ENCODE measurements at places on chromosomes 12 and 14.

DNA sequence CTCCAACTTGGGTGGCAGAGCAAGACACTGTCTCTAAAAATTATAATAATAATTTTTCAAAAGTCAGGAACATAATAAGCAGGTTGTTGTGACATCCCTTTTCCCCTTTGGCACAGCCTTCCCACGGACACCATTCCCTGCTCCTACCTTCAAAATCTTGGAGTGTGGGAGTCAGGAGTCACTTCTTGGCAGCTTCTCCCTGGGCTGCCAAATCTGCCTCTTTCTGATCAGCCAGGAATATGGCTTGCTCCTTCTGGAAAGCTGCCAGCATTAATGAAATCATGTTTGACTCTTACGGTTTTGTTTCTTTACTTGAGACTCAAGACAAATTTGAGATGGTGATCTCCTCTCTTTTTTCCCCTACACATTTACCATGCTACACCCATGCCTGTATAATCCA, 391.4 kb upstream of the SYT1 start:
- DNase-seq, result no peak

DNA sequence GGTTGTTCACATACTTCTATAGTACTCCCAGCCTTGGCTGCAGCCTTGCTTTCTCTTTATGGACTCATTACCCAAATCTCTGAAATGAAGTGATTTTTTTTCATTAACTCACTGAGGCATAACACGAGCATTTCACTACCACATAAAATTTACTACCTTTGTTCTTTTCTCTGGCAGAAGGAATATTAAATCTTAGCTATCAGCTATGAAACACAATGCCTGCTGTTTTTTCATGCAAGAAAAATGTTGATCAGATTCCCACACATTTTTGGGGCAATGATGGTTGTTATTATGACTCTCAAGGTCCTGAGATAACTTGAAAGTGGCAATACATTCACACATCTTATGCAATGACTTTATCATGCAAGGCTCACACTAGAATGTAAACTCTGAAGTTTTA, 225.3 kb upstream of the ATP2B1 start:
- no peak for DNase-seq

GRCh38 chr14:50882932-50883826, 11.3 kb downstream of the ABHD12B start:
- no peak for DNase-seq

DNA sequence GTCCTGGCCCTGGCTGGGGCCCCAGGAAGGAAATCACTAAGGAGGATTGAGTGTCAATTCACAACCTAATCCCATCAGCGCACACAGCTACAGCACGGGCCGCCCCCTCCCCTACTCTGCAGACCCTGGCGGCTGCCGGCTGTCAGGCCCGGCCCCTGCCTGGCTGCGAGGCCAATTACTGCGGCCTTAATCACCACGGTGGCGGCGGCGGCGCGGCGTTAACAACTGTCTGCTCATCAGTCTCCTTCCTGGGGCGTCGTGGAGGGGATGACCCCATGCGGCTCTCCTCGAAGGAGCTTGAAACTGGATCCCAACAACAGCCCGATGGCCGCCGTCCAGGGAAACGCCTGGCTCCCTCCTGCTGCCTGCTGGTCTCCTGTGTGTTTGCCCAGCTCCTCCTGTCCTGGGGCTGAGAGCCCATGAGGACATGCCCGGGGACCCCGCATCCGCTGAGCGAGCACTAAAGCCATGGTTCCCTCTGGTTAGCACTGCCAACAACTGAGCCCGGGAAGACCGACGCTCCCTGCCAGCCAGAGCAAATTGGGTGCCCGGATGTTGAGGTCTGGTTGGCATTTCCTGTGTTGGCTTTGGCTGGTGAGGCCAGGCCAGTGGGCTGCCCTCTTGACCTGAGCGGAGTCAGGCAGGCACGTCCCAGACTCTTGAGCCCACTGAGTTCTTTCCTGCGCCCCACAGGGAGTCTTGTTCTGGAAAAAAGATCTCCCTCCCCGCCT, 21.8 kb upstream of the EIF2B2 start:
- DNase-seq, result no peak

- no peak for DNase-seq
These were observed 26.4 kb downstream of the DEGS2 start for GRCh38 chr14:100132903-100133510.

DNA sequence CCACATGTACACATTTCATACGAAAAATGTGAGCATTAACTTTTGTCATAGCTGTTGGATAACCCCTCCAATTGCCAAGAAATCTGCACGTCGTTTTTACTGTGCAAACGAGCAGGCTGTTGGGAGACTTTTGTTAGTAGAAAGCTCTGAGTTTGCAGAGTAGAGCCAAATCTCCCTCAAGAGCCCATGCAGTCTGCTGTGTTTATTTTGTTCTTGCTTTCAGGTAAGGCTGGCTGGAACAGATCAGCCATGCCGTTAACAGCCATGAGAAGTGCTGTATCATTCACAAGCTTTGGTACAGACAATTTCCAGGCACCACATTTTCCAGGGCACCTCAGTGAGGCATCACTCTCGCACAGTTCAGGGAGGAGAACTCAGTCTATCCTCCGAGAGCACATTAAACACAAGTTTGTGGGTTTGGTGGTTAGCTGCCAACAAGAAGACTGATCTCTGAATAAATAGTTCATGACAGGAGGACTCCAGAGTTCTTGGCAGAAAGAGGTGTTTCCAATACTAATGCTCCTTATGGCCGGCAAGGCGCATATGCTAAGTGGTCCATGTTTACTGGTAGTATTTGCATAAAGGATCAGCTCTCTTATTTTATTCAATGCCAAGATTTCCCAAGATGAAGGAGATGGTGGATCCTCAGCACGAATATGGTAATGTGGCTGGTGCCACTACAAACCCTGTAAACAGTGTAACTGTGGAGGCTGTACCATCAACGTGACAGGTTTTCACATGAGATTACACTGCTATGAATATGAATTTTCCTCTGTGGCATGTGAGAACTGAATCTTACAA, 30.3 kb upstream of the PELI2 start:
- no peak for DNase-seq

- DNase-seq, result no peak
These were observed 417 bp downstream of the GLS2 start for GRCh38 chr12:56487448-56488040.

DNA sequence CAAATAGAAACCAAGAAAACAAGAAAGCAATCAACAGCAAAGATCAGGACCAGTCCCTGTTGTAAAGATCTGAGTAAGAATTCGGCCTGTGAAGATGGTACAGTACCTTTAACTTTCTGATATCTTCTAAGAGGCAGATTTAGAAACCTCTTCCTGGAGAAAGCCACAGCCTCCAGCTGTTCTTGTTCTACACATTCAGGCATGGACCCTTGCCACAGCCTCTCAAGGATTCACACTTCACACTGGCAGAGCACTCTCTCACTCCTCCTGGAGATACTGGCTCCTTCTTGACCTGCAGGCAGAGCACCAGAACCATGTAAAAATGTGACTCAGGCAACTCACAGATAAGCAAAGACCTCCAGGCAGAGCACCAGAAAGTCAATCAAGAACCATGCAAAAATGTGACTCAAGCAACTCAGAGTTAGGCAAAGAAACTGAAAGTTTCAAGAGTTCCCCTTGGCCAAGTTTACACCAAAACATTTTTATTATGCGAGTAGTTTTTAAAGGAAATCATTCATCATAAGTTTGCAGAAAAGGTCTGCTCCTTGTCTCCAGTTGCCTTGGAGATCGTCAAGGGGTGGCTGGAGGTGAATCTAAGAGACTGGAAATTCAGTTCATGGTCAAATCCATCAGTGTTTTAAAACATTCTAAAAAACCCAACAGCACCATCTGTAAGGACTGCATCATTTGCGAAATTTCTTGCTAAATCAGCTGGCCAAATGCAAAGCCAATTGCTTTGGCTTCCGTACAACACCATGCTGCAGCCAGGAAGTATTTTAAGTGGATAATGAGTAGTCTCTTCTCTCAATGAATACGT, 119.3 kb upstream of the MDM1 start:
- DNase-seq, result no peak

- no peak for DNase-seq
These were observed 546.0 kb upstream of the LMO3 start for GRCh38 chr12:17151917-17152316.

GRCh38 chr12:108004319-108004718, 124.8 kb upstream of the WSCD2 start:
- DNase-seq, result no peak

DNA sequence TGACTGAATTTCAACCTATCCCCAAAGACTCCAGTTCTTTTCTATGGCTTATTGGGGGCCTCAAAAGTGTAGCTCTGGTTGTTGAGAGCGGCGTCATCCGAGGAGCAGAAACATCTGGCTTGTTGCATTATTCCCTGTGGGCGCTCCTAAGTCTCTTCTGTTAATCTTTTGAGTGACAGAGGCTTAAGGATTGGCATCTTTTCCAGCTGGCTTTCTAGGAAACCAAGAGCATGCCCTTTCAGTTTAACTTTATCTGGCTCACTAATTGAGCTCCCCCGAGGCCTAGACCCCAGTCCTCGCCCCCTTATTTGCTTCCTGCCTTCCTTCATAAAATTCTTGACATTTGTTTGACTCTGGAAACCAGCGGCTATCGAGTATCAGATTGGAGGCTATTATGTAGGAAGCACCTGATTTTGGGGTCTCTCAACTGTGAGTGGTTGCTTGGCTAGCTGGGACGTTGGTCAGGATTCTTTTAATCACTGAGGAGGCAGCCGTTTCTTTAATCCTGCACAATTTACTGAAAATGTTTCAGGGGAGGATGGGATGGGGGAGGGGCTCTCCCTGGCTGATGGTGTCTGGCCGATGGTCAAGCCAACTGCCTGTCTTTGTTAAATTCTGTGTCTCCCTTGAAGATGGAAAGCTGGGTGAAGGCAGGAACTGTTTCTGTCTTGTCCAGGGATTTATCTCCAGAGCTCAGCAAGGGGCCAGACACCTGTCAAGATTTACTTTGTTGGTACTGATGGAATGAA, 3.1 kb downstream of the SMOC1 start:
- no peak for DNase-seq

- no peak for DNase-seq
These were observed 693.9 kb upstream of the MGAT4C start for GRCh38 chr12:86950043-86950442.

DNA sequence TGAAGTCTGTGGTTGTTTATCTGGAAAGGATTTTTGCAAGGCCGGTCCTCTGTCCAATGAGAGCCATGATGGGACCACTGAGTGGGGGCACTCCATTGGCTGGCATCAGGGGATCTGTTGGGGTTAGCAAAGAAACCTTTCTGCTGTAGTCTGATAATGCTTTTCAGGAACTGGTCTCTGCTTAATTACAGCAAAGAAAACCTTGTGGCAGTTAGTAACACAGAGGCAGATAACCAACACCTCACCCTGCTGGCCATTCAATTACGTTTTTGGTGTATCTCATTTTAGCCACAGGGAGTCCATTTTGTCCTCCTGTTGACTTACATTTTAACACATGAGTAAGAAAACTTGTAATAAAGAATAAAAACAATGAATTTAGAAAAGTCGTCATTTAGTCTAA, 629.3 kb upstream of the MDGA2 start:
- DNase-seq, result no peak

GRCh38 chr12:7006639-7007038, 11.6 kb downstream of the LPCAT3 start:
- DNase-seq, result no peak

DNA sequence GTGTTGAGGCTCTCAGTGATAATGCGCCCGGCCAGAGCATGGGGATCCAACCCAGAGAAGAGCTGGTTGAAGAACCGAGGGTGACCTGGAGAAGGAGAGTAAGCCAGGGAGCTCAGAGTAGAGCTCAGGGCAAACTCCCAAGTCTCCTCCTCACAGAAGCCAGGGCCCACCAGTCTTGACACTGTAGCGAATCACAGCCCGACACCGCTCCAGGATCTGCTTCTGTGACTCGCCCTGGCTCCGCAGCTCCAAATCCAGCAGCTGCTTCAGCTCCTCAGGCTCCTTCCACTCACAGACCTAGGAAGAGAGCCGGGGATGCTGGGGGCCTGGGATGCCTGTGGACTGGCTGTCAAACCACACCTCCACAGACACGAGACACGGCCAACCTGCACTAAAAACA, 8.2 kb upstream of the ZNF740 start:
- no peak for DNase-seq

- DNase-seq, result no peak
These were observed 73.2 kb downstream of the TTC6 start for GRCh38 chr14:37668646-37669045.

GRCh38 chr14:92948647-92949046, 25.7 kb downstream of the CHGA start:
- no peak for DNase-seq

- DNase-seq, result no peak
These were observed 11.0 kb upstream of the PTPRB start for GRCh38 chr12:70648191-70648590.

- no peak for DNase-seq
These were observed 61.9 kb downstream of the KICS2 start for GRCh38 chr12:64160021-64160710.

GRCh38 chr14:80124794-80125193, 86.5 kb downstream of the DIO2 start:
- no peak for DNase-seq

DNA sequence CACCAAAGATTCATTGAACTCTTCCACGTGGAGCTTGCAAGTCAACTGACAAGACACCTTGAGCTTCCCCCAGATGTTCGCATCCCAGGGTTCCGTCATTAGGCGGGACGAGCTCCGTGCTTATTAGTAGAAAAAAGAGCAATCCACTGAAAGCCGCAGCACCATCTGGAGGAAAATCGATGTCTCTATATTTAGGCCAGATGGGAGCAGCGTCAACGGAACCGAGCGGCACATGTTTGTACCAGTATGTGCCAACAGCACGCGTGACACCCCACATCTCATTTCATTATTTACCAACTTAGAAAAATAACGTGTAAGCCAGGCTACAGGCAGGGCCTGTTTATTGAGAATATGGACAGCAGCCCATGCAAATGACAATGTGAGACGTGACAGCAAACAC, 45.8 kb upstream of the TMEM132D start:
- DNase-seq, result no peak

DNA sequence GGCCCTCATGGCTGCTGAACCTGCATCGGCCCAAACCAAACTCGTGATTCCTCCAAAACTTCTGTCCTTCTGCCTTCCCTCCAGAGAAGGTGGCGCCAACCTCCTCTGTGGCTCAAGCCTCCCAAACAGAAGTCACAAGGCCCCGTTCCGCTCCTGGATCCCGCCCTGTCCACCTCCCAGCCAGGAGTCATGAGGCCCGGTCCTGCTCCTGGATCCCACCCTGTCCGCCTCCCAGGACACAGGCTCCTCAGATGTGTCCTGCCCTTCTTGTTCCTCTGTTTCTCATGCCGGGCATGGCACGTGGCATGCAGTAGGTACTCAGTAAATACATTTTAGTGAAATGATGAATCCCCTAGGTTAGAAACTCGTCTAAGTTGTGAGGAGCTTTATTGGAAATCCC, 94.2 kb upstream of the SFSWAP start:
- DNase-seq, result no peak

DNA sequence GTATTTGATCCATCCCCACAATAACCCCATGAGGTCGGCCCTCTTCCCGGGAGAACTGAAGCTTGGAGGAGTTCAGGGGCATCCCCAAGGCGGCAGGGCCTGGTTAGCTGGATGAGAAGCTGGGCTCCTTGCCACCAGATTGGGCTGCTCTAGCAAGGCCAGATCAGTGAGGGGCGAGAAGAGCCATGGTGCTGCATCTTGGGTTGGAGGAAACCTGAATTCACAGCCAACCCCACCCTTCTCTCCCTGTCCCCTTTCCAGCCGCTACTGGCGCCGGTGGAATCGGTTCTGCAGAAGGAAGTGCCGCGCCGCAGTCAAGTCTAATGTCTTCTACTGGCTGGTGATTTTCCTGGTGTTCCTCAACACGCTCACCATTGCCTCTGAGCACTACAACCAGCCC, 228.6 kb upstream of the FKBP4 start:
- no peak for DNase-seq
